ENCODE measurements at places on chromosomes 2 and 18. TPM values are rescaled to one million over a fixed set of nuclear protein-coding genes. Genes with fewer than 3 reads are reported as not detected.

- no peak overlapping the region for H3K4me3 ChIP-seq
- no peaks in the 10 kb centered on the region for H3K36me3 ChIP-seq
- no peak for DNase-seq
- H3K4me1 ChIP-seq = no peaks in the 10 kb centered on the region
- no peak overlapping the region for H3K27ac ChIP-seq
- H3K27me3 ChIP-seq = peaks cover 2% of the 10 kb centered on the region
Measured at GRCh38 chr2:215293879-215294278, 18.0 kb upstream of the ATIC start.

- H3K36me3 ChIP-seq = no peaks in the 10 kb centered on the region
- H3K27ac ChIP-seq = no peak overlapping the region
- H3K27me3 ChIP-seq = no peaks in the 10 kb centered on the region
Measured at GRCh38 chr2:184729581-184729980, 131.3 kb downstream of the ZNF804A start.

- H3K4me1 ChIP-seq = peaks cover 6% of the 10 kb centered on the region
- H3K27me3 ChIP-seq = peaks cover 3% of the 10 kb centered on the region
- no peak for DNase-seq
- H3K4me3 ChIP-seq = peak within 1 kb of the TSS; percentile 91
- H3K27ac ChIP-seq = peak within 1 kb of the TSS; percentile 70
Measured at GRCh38 chr2:64453770-64454385, at the start of gene LGALSL. TSS of gene LGALSL (plus strand) at chr2:64454162. CDS start at chr2:64454546, 384 bp downstream.

GRCh38 chr2:6872394-6872793, 5.2 kb upstream of the RSAD2 start:
- peaks cover 53% of the 10 kb centered on the region for H3K4me1 ChIP-seq
- no peaks in the 10 kb centered on the region for H3K27me3 ChIP-seq
- H3K27ac ChIP-seq = peak overlapping the region; percentile 52
- DNase-seq = no peak

- H3K27ac ChIP-seq = no peak overlapping the region
- DNase-seq = no peak
- H3K36me3 ChIP-seq = no peaks in the 10 kb centered on the region
- H3K4me1 ChIP-seq = no peaks in the 10 kb centered on the region
Measured at GRCh38 chr18:49500201-49500921, 13.3 kb upstream of the C18orf32 start.

DNA sequence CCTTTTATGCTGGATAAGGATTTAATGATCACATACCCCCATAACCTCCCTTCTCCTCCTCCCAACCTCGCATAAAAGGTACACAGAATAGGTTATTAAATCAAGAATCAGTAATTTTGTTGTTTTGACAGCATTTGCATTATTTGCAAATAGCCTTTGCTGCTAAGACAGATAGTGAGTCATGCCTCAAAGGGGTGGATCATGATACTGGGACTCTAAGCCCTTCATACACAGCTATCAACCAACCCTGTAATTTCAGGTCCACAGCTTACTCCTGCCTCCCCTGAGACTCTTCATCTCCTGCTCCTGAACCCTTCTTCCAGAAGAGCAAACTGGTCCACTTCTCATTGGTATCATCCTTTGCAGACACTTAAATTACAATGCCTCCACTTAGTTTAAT, 73.8 kb upstream of the KLHL29 start:
- no peaks in the 10 kb centered on the region for H3K36me3 ChIP-seq
- H3K27ac ChIP-seq = no peak overlapping the region
- peaks cover 22% of the 10 kb centered on the region for H3K27me3 ChIP-seq
- no peak for DNase-seq
- no peak overlapping the region for H3K4me3 ChIP-seq

The STARD6 gene
- total RNA-seq = not detected

The FAM110C gene
- 0.91 TPM for total RNA-seq

The ERBB4 gene
- total RNA-seq = not detected

The CFC1 gene
- not detected for total RNA-seq

The TMEM37 gene
- 0.36 TPM for total RNA-seq

The ZAP70 gene
- total RNA-seq = 503 TPM

DNA sequence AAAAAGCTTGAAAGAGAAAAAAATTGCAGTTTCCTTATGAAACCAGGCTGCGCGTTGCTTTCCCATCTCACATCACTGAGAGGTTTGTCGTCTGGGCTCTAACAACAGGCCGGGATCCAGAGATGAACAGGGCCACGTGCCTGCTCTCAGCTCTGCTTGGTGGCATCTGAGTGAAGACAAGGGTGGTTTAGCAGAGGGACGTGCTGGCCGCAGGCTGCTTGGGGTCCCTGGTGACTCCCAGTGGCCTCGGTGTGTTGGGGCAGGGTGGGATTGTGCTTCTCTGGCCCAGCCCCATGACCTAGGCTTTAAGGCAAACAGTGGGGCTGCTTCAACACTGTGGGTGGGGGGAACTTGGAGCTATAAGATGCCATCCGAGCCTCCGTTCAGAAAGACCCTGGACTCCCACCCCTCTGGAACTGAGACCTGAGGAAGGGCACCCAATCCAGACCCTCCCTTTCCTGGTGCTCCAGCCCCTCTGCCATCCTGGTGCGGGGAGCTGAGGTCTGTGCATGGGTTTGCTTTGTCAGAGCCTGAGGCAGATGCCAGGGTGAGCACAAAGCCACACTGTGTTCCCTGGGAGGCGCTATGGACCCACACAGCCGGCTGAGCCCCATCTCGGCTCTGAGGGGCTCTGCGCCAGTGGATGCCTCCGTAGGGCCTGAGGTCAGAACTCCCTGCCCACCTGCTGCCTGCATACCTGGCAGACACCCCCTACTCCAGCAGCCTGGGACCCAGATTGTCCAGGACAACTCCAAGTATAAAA, 18.4 kb upstream of the HPCAL1 start:
- no peak overlapping the region for H3K4me3 ChIP-seq
- H3K27ac ChIP-seq = no peak overlapping the region
- H3K36me3 ChIP-seq = no peaks in the 10 kb centered on the region
- DNase-seq = no peak

The GALNT14 gene
- not detected for total RNA-seq

The PJVK gene
- 4.2 TPM for total RNA-seq

The FBLN7 gene
- 9.8 TPM for total RNA-seq

Data from naive thymus-derived CD8-positive, alpha-beta T cell (primary cell).